ENCODE measurements at places on chromosomes 1 and 21.
A peak's percentile ranks its signal among the peaks of the same experiment; 100 is the strongest.

GRCh38 chr21:39721885-39722284 is 23.1 kb upstream of the IGSF5 start:
- no peak for DNase-seq

DNA sequence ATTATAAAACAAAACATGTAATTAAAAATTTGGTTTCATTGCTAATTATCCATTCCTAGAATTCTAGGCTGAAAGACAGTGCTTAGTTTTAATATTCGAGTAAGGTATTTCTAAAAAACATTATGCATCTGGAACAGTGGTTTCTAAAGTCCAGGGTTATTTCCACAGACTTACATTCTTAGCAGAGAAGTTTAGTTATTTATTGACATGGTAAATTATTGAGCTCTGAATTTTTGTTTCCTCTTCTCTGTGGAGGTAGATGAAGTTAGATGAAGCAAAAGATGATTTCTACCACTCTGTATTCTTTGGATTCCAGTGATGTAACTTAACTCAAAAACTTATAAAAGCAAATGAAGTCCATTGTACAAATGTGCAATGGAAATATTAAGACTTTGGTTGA is 709.4 kb downstream of the MRPL39 start:
- DNase-seq = no peak

DNA sequence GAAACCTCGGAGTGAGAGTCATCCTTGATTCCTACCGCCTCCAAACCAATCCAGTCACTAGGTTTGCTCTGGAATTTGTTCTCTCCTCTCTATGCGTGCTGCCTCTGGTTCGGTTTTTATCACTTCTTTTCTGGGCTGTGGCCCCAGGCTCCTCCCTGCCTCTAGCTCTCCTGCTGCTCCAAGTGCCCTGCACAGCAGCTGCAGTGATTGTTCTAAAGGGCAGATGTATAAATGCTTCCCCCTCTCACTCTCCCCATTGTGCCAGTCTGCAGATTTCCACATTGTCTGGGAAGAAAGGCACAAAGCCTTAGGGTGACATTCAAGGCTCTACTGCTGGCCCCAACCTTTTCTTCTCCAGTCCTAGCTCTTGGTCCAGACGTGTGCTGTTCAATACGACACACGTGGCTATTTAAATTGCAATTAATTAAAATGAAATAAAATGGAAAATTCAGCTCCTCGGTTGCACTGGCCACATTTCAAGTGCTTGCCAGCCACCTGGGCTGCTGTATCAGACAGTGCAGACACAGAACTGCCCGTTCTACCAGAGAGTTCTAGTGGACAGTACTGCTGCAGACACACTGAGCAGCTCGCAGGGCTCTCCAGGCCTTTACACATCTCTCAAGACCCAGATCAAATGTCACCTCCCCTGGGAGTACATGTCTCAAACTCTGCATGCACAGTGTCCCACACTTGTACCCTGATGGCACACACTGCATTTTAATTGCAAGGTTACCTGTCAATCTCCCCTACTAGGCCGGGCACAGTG is 12.4 kb downstream of the TRIM62 start:
- DNase-seq = no peak

DNA sequence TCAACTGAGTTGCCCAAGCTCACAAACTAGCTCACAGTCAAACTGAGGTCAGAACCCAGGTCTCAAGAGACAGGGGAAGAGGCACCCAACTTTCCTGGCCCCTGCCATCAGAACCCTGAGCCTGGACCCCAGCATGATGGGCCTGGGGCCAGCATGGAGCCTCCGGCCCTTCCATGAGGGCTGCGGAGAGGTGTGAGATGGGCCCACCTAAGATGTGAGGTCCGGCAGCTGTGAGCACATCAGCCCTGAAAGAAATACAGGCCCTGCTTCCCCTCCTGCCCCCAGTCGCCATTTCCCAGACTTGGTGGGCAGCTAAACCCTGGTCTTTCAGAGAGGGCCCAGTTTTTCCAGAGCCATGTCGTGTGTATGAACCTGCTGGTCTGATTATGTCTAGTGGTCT is 30.6 kb downstream of the QSOX1 start:
- DNase-seq = no peak

DNA sequence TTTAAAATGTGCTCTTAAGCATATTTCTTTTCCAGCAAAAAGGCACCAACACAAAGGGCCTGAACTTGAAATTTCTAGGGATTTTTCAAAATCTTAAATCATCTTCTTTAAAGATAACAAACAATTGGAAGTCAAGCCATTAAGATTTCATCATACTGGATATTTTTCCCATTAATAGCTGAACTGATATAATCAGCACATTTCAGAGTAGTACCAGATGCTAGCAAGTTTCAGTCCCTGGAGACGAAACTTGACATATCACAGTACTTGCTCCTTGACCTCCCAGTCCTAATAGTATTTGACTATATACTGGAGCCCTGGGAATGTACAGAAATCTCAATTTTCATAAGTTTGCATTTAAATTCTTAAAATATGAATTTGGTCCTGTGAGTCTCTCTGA is 10.2 kb upstream of the CDC7 start:
- DNase-seq = no peak

- no peak for DNase-seq
These were observed 174.2 kb downstream of the BRINP3 start for GRCh38 chr1:190303501-190303900.

GRCh38 chr1:22089787-22090186 is 37.3 kb downstream of the CDC42 start:
- no peak for DNase-seq

GRCh38 chr1:92342401-92342800 is 43.5 kb downstream of the RPAP2 start:
- no peak for DNase-seq

- DNase-seq = no peak
These were observed 33.6 kb upstream of the GNG5 start for GRCh38 chr1:84539972-84540371.

GRCh38 chr1:246332078-246332477 is 175.0 kb downstream of the SMYD3 start:
- DNase-seq = no peak

DNA sequence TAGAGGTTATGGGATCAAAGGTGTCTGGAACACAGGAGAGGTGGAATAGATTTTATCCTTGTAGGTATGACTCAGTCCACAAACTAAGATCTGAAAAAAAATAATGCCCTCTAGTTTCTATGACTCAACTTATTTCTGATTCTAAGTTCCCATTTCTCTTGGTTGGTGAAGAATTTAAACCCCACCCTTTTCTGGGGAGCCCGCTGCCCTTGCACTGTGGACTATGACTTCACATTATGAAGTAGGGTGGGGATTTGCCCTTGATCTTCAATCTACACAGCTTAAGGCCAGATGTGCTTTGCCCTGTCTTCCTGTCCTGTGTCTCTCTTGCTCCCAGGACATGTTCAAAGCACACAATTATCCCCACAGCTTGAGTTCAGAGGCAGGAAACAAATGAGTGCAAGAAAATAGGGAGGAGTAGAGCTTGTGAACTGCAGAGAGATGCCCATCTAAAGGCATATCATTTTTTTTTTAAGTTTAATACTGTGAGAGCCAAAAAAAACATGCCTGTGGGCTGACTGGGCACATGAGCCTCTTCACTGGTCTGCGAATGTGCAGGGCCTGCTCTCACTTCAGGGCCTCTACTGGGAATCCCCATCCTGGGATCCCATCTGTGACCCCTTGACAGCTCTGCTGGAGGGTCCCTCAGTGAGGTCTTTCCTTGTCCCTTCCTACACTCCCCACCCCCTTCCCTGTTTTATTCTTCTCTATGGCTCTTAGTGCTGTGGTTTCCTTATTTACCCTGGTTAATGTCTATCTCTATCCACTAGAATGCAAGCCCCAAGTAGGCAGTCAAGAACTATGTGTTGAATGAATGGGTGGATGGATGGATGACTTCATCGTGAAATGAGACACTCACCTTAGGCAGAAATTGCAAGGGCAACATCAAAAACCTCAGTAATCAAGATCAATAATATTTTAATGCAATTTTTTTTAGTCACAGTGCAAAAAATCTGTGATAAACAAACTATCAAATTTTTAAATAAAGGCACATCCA is 61.5 kb downstream of the CD58 start:
- DNase-seq = peak; percentile 92

- no peak for DNase-seq
These were observed 181.2 kb downstream of the AGBL4 start for GRCh38 chr1:49842596-49842995.

DNA sequence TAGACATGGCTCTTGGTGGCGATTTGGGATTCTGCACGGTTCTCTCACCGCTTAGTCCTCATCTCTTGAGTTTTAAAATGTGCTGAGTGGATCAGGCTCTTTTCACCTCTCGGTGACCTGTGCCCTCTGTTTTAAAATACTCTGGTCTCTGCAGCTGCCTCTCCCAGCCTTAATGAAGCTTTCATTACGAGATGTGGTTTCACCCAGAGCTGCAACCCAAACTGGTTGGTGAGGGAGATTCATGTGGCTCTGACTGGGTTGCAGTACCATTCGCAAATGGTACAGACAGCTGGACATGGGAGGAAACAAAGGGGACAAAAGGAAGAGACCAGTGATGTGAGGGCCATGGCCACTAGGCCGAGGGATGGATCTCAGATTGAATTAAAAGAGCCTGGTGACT is 258.9 kb downstream of the ASTN1 start:
- DNase-seq = no peak

DNA sequence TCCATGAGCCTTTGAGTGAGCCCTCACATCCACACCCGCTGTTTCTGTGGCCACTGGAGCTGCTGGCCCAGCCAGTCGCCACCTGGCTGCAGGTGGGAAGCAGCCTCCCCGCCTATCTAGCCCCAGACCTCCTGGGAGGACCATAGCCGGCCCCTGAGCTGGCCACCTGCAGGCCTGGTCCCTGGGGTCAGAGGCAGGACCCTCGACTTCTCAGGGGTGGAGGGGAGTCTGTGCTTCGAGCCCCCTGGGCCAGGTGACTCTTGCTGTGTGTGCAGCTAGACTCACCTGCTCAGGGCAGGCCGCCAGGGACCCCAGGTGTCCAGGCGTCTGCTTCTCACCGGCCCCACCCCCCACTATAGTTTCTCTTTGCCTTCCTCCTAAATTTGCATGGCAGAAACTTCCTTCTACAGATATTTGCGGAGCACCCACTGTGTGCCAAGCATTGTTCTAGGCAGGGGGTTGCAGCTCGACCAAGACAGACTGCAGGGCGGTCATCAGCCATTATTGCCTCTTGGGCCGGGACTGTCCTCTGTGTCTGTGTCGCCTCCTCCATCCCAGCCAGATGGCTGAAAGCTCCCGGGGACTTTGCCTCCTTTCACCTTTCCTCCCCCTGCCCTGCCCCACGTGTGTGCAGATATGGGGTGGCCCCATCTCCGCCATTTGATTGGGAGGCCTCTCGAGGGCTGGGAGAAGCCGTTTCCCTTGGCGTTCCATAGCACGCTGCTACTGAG is 27.3 kb downstream of the SPSB1 start:
- DNase-seq = no peak

- no peak for DNase-seq
These were observed 64.4 kb upstream of the TIAM1 start for GRCh38 chr21:31408301-31409088.

DNA sequence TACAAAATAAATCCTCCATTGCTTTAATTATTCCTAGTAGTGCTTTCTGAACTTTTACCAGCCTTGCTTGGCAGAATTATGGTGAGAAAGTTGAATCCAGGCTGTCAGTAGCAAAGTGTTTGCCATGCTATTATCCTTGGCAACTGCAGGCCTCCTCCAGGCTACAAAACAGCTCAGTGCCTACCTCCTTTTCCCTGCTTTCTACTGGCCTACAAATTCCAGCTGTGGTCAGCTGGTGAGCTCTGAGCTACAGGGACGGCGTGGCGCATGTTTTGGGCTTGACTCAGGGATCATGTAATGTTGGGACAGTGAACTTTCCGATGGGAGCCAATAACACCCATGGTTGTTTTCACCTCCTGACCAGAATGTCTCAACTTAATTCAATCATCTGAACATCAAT is 456.1 kb upstream of the ADAMTS5 start:
- DNase-seq = no peak

DNA sequence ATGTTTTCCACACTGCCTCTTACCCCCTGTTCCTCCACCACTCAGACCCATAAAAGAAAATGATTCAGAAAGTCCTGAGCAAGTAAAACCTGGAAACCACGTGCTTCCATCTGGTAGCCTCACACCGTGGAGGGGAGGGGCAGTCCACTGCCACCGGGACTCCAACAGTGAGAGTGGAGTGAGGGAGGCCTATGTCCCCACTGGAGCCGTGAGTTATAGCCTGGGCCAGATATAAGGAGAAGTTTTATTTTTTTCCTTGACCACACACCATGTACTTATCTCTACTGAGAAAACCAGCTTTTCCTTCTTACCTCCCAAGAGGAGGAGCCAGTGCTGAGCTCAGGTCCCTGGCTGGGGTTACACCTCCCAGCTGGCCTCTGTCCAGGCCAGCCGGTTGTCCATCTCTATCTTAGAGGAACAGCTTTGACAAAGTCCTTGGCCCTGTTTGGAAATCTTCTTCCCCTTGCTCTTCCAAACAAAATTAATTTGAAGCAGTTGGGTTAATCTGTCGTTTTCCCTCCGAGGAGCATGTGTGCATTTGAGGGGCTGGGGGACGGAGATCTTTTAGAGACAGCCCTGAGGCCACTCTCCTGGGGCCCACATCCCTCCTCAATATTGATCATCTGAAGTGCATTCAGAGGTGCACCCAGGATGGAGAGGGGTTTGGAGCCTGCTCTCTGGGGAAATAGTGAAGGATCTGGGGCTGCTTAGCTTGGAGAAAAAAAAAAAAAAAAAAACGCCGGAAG is 49.1 kb upstream of the SERBP1 start:
- no peak for DNase-seq

GRCh38 chr21:35358008-35358407 is 308.9 kb upstream of the RUNX1 start:
- peak; percentile 75 for DNase-seq

All from inflammatory macrophage (primary cell).